Stimulated activated CD4-positive, alpha-beta T cell treated with anti-CD3 and anti-CD28 coated beads, Interleukin-1b, Interleukin-23, amount 100 ng/mL, for 4 hours (primary cell): ENCODE measurements at places on chromosomes 2 and 18.

DNA sequence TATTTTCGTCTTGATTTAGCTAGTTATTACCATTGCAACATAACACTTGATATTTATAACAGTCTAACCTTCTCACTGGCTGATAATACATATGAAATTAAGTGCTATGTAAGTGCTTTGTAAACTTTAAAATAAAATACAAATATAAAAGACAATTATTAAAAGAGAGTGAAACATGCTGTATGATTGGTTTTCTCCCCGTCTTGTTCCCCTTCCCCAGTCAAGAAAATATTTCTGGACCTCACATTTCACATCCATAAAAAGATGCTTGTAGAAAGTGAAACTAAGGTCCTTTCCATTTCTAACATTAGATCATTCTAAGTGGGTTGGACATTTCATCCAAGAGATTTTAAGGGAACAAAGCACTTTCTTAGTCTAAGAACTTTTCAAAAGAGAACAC is 310.2 kb upstream of the LRATD1 start:
- no peak for DNase-seq

- no peak for DNase-seq
Observed at GRCh38 chr18:55240978-55241377, 281.7 kb upstream of the CCDC68 start.

DNA sequence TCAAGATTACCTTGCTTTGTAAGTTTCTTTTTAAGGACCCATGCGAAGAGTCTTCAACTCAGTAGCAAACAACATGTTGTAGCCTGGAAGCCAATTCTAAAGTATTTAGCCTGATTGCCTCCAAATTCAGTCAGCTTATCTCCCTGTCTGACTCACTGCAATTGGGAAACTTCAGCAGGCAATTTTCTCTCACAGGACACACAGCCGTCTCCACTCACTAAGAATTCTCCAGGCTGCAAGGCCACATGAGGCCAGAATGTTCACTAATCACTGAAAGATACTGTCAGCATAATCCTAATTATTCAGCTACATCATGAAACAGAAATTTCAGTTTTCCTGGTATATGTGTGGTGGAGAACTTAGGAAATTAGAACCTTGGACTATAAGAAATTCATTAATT is 78.1 kb upstream of the PDE1A start:
- DNase-seq: no peak

- DNase-seq: no peak
Observed at GRCh38 chr2:99377879-99378278, 40.7 kb downstream of the EIF5B start.

DNA sequence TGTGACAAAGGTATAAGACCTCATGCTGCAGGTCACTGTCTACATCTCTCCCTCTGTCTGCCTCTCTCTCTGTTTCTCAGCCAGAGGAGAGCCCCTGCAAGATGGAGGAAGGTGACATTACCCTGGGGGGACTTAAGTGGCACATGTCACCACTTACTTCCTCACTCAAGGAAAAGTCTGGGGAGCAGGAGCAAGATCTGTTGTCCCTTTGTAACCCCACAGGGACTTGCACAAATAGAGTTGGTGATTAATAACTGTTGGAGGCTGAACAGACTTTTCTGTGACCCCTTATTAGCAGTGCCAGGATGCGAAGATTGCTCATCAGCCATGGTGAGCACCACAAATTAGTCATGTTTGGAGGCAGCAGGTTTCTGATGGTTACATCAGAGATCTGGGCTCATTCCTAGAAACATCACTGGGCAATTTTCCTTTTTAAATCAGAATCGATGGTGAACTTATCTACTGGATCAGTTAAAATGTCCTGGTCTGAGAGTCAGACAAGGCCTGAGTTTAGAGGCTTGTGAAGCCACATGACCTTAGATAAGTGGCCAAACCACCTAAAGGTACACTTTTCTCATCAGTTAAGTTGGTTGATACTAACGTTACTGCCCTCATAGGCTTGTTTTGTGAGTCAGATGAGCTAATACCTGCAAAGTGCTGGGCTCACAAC is 81.2 kb upstream of the LTBP1 start:
- no peak for DNase-seq

- no peak for DNase-seq
Observed at GRCh38 chr2:101400506-101401325, 13.4 kb upstream of the CREG2 start.

DNA sequence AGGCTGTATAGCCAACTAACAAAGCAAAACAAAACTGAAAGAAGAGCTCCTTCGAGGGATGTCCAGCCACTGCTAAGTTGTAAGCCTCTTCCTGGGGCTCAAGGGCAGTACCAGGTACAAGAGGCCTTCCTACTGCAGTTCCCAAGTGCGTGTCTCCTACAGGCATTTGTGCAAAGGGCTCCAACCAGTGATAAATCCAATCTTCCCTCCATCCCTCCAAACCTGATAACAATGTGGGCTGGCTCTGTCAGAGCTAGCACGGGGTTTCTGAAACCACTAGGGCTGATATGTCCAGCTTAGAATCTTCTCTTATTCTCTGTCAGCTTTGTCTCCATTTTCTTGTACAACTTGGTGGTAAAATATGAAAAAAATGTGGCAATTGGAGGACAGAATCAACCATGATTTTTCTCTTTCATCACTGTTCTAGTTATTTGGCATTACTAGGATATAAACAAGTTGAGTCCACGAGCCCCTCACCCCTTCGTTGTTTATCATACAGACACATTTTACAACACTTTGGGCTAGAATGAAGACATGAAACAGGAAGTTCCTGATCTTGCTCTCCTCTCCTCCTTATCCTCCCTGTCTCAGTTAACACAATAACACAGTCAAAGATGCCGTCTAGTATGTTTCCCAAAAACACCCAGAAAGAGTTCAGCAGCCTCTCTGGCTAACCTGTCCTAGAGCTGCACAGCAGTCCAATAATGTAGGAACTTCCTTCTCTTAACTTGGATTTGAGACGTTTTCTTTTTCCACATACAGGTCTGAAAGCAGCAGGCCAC is 35.4 kb upstream of the WIPF1 start:
- DNase-seq: no peak

DNA sequence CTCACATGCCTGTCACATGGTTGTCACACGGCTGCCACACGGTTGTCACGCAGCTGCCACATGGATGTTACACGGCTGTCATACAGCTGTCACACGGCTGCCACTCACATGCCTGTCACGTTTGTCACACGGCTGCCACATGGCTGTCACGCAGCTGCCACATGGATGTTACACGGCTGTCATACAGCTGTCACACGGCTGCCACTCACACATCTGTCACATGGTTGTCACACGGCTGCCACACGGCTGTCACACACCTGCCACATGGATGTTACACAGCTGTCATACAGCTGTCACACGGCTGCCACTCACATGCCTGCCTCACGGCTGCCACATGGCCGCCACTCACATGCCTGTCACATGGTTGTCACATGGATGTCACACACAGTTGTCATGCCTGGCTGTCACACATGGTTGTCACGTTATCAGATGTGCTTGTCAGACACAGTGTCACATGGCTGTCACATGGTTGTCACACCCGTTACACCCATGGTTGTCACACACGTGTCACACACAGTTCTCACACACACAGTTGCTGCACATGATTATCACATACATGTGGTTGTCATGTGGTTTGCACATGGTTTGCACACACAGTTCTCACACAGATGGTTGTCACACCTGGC is 19.4 kb downstream of the KCNG2 start:
- no peak for DNase-seq

GRCh38 chr2:231489990-231490389 is 25.7 kb upstream of the NCL start:
- DNase-seq: no peak

DNA sequence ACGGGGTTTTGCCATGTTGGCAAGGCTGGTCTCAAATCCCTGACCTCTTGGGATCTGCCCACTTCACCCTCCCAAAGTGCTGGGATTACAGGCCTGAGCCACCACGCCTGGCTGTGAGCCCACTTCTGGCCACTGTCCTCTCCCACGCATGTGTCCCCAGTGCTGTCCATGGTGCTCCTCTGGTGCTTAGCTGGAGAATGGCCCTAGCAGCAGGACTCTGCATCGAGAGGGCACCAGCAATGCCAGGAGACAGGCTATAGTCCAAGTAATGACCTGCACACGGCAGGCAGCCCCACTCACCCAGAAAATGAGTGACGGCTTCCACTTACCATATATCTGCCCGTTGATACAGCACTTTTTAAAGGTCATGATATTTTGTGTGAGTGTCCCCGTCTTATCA is 66.3 kb upstream of the NARS1 start:
- no peak for DNase-seq

- DNase-seq: no peak
Observed at GRCh38 chr2:17442334-17442733, 75.9 kb downstream of the RAD51AP2 start.

DNA sequence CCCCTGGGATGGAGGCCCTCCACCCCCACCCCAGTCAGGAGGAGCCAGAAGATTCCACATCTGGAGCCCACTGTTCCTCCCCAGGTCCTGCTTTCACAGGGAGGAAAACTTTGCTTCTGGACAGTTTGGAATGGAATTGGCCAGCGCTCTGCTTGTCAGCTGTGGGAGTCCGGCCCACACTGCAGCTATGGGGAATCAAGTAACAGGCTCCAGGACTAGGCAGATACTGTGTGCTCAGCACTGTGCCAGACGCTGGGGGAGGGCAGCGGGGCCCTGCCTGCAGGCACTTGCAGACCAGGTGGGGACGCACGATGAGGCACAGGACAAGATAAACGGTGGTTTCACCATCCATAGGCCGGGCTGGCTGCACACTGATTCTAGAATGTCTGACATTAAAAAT is 114.0 kb downstream of the STPG4 start:
- DNase-seq: no peak

- DNase-seq: no peak
Observed at GRCh38 chr2:61948661-61949457, 43.4 kb downstream of the COMMD1 start.

- DNase-seq: no peak
Observed at GRCh38 chr18:32321826-32322225, 132.0 kb downstream of the MEP1B start.

DNA sequence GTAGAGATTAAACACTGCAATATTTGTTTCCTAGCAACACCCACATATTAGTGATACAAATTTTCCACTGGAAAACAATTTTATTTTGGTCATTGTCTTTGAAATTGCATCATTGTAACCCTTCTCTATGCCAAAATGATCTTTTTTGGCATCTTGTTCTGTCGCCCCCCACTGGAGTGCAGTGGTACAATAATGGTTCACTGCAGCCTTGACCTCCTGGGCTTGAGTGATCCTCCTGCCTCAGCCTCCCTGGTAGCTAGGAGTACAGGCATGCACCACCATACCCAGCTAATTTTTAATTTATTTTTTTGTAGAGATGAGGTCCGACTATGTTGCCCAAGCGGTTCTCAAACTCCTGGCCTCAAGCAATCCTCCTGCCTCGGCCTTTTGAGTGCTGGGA is 117.4 kb downstream of the PIK3C3 start:
- DNase-seq: no peak

DNA sequence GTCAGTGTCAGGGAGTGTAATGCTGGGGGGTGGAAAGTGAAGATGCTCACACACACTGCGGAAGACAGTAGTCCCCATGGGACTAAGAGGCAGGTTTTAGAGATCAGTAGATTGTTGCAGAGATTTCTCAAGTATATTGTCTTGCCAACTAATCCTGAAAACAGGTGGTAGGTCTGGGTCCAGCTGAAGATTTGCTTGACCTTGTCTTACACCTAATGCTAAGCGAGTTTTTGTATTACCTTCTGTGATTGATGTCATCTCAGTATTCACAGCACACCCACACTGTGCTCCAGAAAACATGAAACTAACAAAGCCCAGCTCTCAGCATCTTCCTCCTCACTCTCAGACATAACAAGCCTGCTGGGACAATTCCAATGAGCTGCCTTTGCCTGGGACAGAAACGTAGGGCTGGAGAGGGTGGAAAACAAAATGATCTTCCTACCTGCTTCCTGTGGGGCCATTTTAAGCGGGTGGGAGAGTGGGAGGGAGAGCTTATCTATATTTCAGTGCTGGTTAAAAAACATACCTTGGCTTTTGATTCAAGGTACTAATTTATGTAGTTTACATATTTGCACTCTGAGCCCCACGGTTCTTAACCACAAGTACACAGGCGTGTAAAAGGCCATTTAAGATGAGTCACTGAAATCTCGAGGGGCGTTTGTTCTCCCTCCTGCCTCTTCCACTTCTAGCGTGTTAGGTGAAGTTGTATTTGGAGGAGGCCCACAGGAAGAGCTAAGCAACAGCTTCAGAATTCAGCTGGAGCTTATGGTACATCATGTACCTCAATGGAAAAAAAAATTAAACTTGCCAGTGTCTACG is 23.1 kb upstream of the RBMS1 start:
- DNase-seq: no peak

- no peak for DNase-seq
Observed at GRCh38 chr2:138147796-138148195, 183.5 kb downstream of the HNMT start.

DNA sequence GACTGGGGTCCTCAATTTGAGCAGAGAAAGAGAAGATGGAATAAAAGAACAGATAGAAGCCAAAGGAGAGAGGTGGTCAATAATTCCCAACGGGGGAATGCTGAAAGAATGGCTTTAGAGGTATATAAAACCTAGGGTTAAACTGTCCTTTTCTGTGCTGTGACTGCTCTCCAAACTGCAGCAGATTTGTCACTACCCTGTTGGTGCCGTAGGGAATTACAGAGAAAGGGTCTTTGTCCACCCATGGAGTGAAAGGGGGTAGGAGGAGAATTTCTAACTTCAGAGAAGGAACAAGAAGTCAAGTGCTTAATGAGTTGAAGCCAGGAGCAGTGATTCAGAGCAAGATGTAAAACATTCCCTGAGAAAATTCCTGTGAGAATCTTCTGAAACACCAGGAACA is 486.5 kb downstream of the NUP35 start:
- DNase-seq: no peak

- no peak for DNase-seq
Observed at GRCh38 chr2:188892636-188893035, 81.5 kb upstream of the COL3A1 start.

GRCh38 chr2:238914648-238915015 is 66.7 kb downstream of the TWIST2 start:
- DNase-seq: no peak

DNA sequence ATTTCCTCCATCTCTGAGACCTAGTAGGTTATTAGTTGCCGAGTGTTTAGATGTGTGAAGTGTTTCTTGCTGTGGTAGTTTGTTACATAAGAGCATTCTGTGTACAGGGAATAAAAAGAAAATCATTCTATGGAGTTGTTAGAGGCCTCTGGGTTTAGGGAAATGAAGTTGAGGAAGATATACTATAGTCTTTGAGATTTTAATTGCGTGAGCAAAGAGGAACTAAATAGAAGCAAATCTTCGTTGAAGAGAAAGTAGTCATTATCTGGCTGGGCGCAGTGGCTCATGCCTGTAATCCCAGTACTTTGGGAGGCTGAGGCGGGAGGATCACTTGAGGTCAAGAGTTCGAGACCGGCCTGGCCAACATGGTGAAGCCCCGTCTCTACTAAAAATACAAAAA is 19.0 kb downstream of the USP39 start:
- DNase-seq: no peak

- no peak for DNase-seq
Observed at GRCh38 chr2:191014653-191015020, 666 bp upstream of the STAT1 start.
